ENCODE measurements at places on chromosomes 12 and 14.

GRCh38 chr12:26576266-26576665 lies 256.7 kb downstream of the ITPR2 start:
- DNase-seq = no peak

- DNase-seq = no peak
Measured at GRCh38 chr12:76142305-76142704, 57.8 kb upstream of the NAP1L1 start.

- DNase-seq = no peak
Measured at GRCh38 chr14:96897184-96897583, 100.0 kb downstream of the VRK1 start.

DNA sequence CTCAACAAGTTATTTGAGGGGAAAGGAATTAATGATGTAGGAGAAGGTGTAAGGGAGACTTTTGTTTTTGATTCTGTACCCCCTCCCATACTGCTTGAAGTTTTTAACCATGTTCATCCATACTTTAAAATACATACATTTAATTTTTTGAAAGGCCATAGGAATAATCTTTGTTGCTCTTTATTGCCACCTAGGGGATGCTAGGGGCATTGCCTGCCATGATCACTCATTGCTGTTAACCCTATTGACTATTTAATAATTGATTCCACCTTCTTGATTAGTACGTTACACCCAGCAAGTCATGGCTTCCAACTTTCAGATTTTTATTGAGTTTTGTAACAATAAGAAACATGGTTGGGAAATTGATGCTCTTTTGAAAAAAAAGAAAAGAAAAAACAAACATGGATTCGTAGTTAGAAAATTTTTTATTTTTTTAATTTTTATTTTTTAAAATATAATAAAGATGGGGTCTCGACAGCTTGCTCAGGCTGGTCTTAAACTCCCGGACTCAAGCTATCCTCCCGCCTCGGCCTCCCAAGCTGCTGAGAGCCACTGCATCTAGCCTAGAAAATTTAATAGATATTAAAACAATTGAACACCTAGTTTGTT lies 8.5 kb upstream of the PRKAB1 start:
- DNase-seq = peak; percentile 55

DNA sequence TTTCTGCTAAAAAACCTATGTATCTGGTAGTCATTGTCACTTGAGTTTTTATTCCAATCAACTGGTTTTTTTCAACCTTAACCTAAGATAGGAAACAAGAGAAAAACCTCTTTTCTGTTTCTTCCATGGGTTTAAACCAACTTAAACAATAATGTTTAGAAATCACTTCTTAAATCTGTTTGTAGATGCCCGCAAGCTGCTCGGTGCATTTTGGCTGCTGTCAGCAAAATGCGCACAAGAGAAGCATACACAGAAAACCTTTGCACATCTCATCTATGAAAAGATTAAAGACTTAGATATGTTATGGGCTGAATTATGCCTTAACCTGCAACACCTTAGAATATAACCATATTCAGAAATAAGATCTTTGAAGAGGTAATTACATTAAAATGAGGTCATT lies 299.8 kb downstream of the ITPR2 start:
- no peak for DNase-seq

GRCh38 chr12:49982246-49983087 lies 9.7 kb downstream of the AQP6 start:
- DNase-seq = no peak

All from MCF 10A (cell line).